Skin of body (tissue), 3 donors: ENCODE measurements at places on chromosomes 2 and 18. TPM values are rescaled to one million over a fixed set of nuclear protein-coding genes. Genes with fewer than 3 reads are reported as not detected.

KCNG3 gene
- total RNA-seq = 0.20 TPM

DNA sequence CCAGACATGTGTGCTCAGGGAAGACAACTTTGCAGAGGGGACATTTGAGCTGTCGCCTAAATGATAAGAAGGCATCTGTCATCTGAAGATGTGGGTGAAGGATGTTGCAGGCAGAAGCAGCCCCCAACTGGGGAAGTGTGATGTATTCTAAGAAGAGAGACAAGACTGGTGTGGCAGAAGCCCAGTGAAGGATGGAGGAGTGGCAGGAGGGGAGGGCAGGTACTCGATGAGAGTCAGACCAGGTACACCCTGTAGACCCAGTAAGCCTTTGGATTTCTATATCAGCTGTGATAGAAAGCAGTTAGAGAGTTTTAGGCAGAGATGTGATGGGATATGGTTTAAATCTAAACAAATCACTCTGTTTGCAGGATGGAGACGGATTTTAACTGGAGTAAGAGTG, 19.2 kb downstream of the SLC14A2 start:
- DNase-seq = no peak

SIX3 gene
- not detected for total RNA-seq

CWC22 gene
- 25.5 TPM for total RNA-seq

SPATA3 gene
- total RNA-seq = not detected

DNA sequence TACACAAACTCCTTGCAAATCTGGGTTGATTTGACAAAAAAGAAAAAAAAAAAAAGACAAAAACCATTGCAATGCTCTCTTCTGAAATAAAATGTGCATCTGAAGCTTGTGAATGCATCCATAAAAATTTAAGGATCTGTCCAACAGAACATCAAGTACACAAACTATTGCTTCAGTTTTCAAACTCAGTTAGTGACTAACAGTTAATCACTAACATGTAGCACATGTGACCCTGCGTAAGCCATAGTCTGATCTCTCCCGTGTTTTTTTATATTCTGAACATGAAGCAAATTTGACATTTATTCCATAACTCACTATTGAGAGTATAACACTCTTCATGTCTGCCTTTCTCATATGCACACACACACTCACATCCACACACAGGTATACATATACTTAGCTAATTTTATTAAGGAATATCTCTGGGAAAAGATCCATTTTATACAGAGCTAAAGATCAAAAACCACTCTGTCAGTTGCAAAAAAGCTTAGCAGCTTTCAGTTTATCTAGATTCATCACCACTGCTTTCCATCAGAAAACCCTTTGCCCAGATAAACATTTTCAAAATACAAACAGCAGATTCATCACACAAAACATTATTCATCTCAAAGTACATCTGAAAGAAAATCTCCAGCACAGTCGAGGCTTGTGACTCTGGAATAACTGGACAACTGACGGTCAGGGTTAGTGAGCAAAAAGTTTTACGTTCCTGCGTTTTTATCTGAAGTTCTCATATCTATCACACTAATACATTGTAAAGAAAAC, 1000.4 kb upstream of the ACVR2A start:
- no peak for DNase-seq

ANTXR1 gene
- 110 TPM for total RNA-seq

GRCh38 chr2:132747046-132747445, 77.0 kb upstream of the LYPD1 start:
- no peak for DNase-seq

DNA sequence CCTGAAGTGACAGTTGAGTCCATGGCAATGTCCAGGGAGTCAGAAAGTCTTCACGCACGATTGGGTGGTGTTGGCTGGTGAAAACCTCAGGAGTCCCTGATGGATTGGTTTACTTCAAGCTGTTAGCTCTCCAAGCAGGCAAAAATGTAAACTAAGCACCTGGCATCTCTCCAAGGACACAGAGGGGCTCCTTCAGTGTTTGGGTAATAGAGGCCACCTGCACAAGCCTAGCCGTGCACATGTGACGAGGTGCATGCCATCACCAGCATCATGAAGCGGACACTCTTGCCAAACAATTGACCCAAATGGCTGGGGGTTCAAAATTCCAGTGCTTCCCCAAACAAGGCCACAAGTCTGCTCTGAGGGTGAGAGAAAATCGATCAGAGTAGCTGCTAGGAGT, 104.7 kb upstream of the CD302 start:
- DNase-seq = no peak

DNA sequence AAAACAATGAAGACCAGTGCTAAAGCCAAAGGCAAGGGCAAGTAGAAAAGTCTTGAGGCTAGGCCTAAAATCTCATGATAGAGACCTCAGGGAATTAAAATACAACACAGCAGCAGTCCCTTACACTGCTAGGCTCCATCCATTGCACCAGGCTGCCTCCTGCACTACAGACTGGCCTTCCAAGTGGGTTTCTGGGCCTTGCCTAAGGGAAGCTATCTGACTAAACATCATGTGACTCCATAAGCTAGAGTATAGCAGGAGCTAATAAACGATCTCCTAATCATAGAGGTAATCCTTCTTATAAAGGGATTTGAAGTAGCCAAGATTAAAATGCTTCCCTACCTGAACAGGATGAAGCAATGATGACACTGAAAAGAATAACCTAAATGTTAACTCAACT, 77.6 kb upstream of the NFU1 start:
- DNase-seq = no peak

DNA sequence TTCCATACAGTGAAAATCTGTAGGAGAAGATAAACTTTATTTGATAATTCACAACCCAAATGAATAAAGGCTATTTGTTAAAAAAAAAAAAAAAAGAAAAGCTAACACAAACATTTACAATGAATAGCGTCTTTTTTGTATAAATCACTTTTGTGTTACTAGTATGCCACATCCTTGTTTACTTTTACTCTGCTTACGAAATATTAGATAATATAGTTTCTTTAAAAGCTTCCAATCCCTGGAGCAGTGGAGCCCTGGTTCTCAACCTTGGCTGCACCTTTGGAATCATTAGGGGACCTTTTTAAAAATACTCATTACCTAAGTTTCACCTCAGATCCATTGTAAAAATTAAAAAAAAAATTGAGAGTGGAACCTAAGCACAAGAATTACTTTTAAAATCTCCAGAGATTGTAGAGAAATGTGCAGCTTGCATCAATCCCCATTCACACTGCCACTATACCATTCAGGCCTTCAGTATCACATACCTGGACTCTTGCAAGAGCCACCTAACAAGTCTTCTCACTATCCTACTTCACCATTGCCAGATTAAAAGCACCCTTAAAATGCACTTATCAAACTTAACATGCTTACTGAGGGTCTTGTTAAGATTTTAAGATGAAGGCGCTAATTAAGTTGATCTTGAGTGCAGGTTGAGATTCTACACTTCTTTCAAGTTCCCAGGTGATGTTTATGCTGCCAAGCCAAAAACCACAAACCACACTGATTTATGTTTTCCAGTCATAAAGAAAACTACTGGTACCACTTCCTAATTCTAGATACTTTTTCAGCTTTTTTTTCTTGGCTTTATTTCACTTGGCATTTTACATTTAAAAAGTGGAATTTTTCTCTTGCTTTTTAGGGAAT, 59.7 kb upstream of the ZC3H15 start:
- no peak for DNase-seq
